IMR-90 (cell line): ENCODE measurements at places on chromosomes 3 and 15.

DNA sequence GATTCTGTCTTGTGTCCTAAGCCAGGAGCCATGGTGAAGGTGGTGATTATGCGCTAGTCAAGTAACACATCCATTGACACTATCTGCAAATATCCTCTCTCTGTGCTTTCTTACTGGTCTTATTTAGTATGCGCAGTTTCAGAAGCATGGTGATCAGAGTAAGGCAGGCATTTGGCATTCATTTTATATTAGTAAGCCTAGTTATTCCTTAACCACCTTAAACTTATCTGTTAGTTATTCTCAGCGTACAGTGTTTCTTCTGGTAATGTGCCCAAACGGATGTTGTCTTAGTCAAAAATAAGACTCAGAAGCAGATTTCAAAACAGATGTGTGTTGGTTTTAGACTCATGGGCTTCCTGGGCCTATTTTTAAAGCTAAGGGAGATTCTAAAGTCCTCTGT is 329.2 kb downstream of the GRM7 start:
- DNase-seq, result no peak

- no peak for DNase-seq
Observed at GRCh38 chr3:64928683-64929082, 240.9 kb upstream of the ADAMTS9 start.

DNA sequence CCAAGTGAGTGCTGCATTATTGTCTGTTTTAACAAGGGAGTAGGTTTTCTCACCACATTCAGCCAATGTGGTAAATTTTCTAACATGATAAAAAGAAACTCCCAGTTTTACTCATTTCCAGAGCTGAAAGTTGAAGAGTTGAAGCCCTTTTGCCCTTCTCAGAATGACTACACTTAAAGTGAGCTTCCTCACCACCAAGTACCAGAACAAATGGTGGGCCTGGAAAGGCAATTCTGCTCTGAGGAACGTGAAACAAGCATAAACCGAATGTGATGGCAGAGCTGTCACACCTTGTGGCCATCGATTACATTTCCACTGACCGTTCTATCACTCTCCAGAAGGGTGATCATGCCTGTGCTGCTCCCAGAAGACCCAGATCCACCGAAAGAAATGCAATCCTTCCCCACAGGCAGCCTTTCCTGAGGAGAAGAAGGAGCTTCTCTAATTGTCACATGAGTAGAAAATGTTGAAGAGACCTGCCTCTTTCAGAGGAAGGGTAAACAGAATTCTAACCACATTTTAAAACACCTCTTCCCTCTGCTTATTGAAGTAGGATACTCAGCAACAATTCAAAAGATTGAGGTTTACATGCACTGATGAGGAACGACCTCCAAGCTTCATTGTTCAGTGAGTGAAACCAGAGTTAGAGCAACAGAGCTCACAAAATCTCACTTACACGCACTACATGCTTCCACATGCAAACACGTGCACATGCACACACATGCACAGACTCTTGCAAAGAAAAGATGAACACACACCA is 21.4 kb upstream of the CCR9 start:
- DNase-seq, result no peak

GRCh38 chr3:77513542-77513941 is 473.6 kb downstream of the ROBO2 start:
- no peak for DNase-seq

GRCh38 chr3:150885535-150885934 is 19.7 kb downstream of the MINDY4B start:
- no peak for DNase-seq

- no peak for DNase-seq
Observed at GRCh38 chr3:51378726-51379125, 6.4 kb upstream of the MANF start.

DNA sequence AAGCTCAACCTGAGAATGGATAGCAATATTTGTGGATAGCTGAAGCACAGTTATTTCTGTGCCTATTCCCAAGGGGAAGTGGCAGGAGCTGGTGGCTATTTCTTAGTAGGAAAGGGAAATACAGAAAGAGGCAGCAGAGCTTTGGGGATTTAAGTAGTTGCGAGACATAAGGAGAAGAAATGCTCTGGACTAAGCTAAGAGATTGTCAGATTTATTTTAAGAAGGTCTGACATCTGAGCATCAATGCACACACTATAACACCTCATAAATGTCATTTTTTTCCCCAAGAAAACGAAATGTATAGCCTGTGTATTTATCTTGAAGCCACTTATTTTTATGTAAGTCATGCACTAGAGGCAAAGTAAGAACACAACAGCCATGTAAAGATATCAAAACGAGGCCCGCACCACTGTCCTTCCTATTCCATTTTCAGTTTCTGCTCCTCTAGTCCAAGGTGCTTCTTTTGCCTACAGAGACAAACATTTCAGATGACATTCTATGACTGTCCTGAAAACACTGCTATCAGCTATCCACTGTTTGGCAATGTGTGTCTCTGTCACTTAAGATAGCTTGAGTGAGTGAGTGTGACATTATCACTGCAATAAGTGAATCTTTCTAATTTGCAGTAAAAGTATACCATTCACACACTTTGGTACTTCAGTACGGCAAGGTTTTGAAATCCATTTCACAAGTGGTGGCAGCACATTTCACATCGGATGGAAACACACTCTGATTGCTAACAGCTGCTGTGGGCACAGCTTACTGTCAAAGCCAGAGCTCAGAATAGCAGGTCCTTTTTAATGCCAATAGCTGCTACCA is 62.7 kb upstream of the ICE2 start:
- DNase-seq, result no peak

DNA sequence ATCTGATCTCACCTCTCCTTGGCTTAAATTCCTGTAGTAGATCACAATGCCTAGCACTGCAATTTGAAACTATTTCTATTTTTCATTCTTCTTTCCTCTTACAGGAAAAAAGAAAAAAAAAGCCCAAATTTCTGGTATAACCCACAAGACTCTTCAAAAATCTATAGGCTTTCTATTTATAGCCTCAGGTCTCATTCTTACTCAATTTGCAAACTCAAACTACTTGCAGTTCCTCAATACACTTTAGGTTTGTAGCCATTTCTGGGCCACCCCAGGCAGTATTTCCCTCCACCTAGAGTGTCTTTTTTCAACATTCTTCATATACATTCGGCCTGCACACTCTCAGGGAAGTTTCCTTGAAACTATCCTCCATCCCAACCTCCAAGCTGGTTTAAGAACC is 169.0 kb downstream of the TBC1D5 start:
- DNase-seq, result no peak

GRCh38 chr3:40585381-40586016 is 60.7 kb downstream of the ZNF621 start:
- DNase-seq, result no peak

- no peak for DNase-seq
Observed at GRCh38 chr3:64837126-64837738, 149.4 kb upstream of the ADAMTS9 start.

GRCh38 chr15:79192462-79193036 is 90.0 kb upstream of the ANKRD34C start:
- DNase-seq, result peak; percentile 8

- DNase-seq, result no peak
Observed at GRCh38 chr3:194328942-194329582, 22.1 kb downstream of the CPN2 start.

- DNase-seq, result peak; percentile 11
Observed at GRCh38 chr3:128376516-128376915, 90.2 kb downstream of the DNAJB8 start.

DNA sequence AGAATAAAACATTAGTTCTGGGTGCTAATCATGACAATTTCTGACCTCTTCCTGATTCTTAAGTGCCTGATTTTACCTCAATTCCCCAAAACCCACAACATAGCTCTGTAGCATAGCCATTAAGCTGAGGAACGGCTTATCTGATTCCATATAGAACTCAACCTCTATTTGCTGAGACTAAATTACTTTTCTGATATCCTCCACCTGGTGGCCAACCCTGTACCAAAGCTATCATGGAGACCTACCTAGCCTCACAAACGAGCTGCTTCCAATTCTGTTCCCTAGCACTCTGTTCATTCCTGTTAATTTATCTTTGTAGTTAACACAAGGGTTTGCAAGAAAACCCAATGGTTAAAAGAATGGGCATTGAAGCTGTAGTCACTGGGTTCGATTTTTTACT is 245.2 kb downstream of the PLOD2 start:
- DNase-seq, result no peak

- DNase-seq, result no peak
Observed at GRCh38 chr3:58833491-58833890, 166.9 kb upstream of the FAM3D start.

- DNase-seq, result no peak
Observed at GRCh38 chr3:142356818-142357217, 91.0 kb downstream of the XRN1 start.

- peak; percentile 81 for DNase-seq
Observed at GRCh38 chr3:185659942-185660921, 74.1 kb downstream of the SENP2 start.

DNA sequence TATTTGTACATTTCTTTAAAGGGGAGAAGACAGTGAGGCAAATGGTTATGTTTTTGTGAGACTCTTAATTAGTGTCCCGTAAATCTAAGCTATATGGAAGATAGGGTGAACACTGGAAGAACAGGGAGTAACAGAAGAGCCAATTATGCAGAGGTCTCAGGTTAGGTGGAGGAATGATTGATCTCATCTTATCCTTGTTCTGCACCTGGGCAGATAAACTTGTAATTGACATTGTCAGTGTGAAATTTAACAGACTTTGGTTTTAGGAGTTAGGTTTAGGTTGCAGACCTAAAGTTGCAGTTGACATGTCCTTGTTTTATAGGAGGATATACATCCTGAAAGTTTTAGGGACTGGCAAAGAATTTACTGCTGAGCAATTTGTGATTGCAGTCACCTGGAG is 3.1 kb upstream of the TWF2 start:
- DNase-seq, result no peak

DNA sequence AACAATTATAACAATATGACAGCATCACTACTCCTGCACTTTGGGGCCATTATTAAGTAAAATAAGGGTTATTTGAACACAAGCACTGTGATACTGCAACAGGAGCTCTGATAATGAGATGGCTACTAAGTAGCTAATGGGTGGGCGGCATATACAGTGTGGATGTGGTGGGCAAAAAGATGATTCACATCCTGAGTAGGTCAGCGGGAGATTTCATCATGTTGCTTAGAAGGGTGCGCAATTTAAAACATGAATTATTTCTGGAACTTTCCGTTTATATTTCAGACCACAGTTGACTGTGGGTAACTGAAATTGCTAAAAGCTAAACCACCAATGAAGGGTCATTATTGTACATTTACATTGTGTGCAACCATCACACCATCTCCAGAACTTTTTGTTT is 42.3 kb downstream of the FBXO22 start:
- DNase-seq, result peak; percentile 88

- DNase-seq, result no peak
Observed at GRCh38 chr3:123781138-123781537, 103.0 kb downstream of the MYLK start.

- peak; percentile 18 for DNase-seq
Observed at GRCh38 chr3:48428572-48429316, 1.1 kb downstream of the PLXNB1 start.

DNA sequence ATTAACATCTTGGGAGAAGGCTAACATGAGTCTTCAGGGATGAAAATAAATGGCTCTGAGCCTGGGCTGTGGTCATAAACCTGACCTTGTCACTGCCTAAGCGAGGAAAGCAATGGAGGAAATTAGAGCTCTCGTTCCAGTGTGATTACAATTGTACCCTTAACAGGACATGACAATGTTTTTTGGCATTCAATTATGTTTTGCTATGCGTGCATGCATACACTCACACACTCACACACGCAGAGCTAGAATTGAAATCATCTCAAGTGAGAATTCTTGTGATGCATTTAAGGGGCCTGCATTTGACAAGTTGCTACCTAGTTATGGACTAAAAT is 24.1 kb downstream of the ZNF80 start:
- DNase-seq, result peak; percentile 54

DNA sequence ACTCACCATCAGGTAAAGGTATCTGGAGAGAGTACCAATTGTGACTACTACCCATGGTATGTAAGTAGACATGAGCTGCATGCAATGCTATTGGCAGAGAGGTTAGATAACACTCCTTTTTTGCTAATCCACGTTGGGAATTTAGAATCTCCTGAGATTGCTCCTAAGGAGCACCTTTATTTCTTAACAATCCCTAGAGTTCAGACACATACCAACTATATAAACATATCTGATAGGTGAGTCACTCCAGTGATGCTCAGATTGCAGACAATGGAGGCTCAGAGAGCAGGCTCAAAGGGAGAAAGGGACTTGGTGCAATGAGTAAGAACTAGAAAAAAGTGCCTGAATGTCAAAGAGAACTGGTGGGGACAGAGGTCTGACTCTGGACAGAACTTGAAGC is 47.0 kb upstream of the LRRFIP2 start:
- DNase-seq, result peak; percentile 88

- peak; percentile 28 for DNase-seq
Observed at GRCh38 chr3:30354972-30355371, 251.4 kb upstream of the TGFBR2 start.

DNA sequence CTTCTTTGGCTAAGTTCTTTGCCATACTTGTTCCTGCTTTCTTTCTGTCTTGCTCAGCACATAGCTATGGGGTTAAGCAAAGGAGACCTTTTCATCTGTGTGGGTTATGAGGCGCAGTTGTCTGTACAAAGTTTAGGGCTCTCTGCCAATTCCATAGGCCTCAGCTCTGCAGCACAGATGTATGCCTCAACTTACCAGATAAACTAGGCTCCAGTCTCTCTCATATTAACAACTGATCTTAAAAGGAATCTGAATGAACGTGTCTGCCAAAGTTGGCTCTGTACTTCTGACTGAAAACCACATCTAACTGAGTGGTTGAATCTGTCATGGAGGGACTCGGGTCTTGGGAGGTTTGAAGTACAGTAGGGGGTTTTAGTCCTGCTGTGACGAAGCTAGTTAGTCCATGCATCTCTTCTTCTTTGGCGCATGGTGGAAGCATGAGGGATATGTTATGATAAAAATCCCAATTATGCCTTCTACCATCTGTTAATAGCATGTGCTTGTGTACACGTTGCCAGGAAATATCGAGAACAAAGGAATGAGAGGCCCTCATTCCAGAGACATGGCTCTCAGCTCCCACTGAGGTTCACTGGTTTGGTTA is 114.6 kb upstream of the TSC22D2 start:
- DNase-seq, result peak; percentile 81

- DNase-seq, result peak; percentile 19
Observed at GRCh38 chr3:137035631-137036030, 77.8 kb downstream of the IL20RB start.

DNA sequence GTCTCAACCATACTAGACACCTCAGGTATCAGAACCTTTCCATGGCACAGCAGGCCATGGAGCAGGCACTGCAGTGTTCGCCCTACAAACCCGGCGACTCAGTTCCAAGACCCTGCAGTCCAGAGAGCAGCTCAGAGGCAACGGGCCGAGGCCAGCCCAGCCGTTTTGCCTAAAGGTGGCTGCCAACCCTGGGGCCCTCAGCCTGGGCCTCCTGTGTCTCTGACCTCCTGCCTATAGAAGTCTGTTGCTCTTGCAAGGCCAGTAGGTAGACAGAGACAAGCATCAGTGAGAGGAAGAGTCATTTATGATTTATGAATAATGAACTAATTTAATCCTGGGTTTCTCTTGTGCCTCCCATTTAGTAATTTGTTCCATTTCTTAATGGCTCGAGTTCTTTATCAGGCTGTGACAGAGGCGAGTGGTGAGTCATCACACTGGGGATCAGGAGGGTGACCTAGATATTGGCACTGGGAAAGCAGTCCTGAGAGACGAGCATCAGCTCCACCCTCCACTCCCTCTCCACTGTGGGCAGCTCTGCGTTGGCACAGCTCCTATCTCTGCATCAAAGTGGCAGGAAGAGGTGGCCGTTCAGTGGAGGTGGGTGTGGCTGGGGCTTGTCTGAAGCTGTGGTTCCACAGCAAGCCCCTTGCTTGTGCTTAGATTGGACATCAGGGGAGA is 79.8 kb downstream of the ABHD5 start:
- DNase-seq, result no peak

- no peak for DNase-seq
Observed at GRCh38 chr3:10389995-10390394, 69.1 kb upstream of the SEC13 start.
